ENCODE measurements at places on chromosomes 11 and 22.

GRCh38 chr22:42544686-42545085 is 9.1 kb upstream of the SERHL2 start:
- DNase-seq, result no peak

DNA sequence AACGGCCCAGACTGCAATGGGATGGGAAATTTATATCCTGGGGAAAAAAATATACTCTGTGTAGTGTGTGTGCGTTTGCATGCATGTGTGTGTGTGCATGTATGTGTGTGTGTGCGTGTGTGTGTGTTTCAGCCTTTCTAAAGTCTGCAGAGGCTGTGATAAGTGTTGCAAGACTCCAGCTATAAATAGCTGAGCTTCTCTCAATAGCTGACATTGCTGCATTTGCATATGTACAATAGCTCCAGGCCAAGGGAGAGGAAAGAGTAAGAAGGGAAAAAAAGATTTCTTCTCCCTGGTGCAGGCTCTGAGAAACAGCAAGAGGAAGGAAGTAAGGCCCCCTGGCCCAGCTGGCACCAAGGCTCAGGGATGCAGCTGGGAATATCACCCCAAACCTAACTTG is 483.0 kb downstream of the MN1 start:
- peak; percentile 40 for DNase-seq

DNA sequence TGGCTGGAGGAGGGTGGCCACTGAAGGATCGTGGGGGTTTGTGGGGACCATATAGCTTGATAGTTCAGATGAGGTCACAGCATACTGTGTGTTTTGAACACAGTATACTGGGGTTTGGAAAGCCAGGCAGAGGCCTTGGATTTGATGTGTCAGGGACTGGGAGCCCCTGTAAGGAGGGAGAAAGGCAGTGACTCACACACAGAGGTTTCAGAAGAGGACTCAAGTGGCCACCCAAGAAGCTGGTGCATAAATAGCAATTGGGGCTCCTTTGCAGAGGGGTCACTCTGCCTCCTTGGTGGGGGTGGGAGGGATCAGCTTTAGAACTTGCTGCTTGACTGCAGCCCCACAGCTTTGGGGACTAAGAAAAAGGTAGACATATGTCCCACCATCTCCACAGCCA is 39.3 kb downstream of the SLC5A1 start:
- DNase-seq, result no peak

- no peak for DNase-seq
Measured at GRCh38 chr11:10693509-10694081, at the start of gene IRAG1. Gene IRAG1 (minus strand): TSS chr11:10693755. CDS start chr11:10693602, 153 bp downstream.

DNA sequence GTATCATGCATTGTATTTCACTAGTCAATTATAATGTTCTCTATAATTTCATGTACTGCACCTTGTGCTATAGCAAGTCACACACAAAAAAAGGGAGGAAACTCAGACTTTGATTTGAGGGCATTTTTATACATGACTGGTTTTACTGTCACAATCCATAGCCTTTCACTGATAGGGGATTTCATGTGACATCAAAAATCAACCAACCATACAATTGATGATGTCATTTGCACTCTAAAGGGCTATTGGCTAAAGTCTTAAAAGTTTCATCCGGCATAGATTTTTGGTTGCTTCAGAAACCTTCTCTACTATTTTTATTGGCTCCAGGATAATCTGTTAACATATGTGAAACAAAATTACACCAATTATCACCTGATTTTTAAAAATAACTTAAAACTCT is 237.8 kb downstream of the DCDC1 start:
- no peak for DNase-seq

DNA sequence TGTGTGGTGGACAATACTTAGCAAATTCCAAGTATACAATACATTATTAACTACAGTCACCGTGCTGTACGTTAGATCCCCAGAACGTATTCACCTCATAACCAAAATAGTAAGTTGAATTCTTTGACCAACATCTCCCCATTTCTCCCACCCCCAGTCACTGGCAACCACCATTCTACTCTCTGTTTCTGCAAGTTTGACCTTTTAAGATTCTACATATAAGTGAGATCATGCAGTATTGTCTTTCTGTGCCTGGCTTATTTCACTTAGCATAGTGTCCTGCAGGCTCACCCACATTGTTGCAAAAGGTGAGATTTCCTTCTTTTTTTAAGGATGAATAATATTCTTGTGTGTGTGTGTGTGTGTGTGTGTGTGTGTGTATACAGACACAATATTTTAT is 59.1 kb downstream of the IRAG1 start:
- DNase-seq, result no peak

DNA sequence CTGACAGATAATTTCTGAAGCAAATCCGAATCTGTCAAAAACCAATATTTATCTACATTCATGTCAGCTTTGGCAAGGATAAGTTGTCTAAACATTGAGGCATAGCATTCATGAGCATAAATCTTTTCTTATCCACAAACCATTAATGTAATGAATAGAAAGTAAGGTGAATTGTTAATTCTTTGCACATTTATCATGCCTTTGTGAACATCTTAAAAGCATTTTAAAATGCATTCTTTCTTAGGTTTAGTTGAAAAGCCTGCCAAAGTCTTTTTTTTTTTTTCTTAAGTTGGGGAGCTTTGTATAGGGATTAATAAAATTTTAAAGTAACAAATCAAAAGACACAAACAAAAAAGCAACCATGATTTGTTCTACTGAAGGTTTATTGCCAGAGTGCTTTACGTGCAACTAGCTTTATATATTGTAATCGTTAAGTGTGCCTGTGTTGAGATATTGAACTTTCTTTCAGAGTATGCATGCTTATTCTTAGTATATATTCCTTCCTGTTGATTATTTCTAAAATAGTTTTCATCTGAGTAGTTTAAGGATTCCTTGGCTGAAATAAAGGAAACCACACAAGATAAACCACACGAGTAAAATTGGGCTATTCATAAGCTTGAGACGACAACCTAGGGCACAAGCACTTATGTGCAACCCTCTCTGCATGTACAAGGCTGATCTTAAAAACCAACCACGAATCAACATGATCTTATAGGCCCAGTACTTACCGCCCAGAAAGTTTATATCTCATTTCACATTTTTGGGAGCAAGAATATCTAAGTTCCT is 1110.9 kb upstream of the CNTN5 start:
- no peak for DNase-seq

- DNase-seq, result no peak
Measured at GRCh38 chr22:33851821-33852384, 68.4 kb downstream of the LARGE1 start.

DNA sequence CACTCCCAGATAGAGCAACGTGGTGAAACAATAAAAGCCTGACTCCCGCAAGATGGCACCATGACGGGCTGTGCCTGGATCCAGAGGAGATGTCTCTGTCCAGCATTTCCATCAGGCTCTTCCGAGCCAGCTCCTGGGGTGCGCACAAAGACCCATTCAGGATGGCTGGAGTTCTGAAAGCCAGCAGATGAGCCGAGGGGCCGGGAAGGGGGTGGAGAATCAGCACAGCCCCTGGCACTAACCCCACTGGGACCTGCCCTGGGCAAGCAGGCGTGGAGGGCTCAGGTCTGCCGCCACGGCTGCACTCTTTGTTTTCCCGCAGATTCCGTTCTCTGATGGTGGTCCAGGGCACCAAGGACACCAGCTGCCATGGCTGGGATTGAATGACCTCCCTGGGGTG is 97.2 kb upstream of the BLID start:
- DNase-seq, result no peak

DNA sequence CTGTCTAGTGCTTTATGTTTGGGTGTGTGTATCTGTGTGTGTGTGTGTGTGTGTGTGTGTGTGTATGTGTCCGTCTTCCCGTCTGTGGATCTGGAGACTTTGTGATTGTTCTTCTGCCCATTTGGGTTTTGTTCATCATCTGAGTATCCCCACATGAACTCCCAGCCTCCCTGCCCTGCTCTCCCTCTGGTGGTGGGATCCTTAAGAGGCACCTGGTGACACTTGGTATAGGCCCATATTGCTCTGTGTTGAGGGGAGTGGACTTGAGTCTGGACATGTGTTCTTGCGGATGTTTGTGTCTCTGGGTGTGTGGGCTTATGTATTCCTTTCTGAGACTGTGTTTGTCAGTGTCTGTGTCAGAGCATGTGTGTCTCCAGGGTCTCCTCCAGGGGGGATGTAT is 15.3 kb downstream of the RCOR2 start:
- no peak for DNase-seq

GRCh38 chr11:86346513-86346912 is 28.2 kb upstream of the CCDC81 start:
- DNase-seq, result no peak

DNA sequence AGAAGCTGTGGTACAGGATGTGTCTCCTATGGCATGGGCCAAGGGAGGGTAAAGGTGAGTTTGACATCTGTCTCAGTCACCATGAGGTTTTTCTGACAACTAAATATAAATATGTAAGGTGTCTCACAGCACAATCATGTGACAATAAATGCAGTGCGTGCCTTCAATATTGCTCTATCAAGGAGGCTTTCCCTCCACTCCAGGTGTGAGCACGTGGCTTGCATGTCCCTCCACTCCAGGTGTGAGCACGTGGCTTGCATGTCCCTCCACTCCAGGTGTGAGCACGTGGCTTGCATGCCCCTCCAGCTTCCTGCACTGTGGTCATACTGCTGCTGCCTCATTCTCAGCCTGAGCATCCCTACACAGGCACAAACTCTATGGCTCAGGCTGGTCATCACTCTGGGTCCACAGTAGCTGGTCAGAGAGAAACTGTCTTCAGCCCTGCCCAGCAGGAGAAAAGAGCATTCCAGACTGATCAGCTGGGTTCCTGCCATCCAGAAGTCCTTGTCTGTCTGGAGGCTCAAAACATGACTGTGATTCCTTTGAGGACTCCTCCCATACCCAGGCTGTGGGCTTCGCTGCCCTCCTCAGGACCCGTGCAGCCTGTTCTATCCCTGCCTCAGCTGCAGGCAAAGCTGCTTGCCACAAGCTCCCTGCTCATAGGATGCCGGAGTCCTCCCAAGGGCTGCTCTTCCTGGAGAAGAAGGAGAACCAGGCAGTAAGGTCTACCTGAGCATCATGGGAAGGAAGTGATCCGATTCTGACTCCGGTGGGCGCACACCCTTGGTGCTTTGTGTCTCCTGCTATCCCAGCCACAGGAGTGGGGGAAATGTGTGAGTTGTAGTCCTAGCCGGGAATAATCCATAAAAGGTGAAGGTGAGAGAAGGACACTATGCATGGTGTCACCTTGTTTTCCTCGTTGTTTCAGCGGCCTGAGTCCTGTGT is 33.4 kb upstream of the VPREB1 start:
- DNase-seq, result no peak

DNA sequence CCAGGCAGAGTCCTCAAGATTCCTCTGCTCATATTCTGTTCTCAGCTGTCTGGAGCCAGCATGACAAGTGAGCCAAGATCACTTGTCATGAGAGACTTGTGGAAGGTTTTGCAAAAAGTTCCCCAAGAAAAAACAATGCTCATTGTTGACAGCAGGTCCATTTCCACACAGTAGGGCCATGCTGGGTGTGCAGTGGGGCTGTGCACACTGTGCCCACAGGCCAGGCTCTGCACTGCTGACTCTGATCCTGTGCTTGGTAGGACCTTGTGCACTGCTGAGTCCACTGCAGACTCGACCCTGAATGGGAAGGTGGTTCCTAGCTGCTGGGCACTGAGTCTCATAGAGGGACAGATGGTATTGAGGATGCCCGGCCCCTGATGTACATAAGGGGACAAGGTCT is 33.9 kb upstream of the IGLL5 start:
- DNase-seq, result no peak

DNA sequence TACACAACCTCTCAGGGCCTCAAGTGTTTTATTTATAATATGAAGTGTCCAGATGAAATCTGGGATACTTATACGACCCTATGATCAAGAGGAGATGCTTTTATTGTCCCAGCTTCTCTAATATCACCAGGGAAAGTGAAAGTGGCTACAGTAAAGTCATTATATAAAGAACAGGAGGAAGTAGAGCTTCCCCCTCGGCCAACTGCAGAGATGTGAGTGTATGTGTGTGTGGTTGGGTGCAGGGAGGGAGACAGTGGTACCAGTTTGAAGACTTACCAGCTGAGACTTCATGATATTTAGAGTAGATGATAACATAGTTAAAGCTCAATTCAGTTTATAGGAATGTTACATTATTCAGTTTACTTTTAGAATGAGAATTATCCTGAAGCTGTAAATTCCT is 373.6 kb upstream of the DDI1 start:
- DNase-seq, result peak; percentile 45

DNA sequence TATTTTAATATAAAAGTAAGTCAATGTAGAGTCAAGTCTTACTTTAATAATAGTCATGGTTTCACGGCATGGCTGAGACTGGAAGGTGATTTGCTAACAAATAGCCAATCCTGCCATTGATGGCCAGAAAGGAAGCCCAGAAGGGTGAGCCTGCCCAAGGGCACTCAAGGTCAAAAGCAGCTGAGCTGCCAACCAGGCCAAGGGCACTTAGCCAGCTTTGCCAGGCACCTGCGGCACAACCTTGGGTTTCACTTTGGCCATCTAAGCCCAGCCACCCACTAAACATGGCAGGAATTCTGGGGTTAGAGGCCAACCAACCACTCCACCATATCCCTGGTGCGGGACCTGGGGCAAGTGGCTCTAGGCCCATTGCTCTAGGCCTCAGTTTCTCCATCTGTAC is 4.2 kb downstream of the LHFPL7 start:
- DNase-seq, result no peak

GRCh38 chr11:133929401-133930052 is 27.2 kb downstream of the IGSF9B start:
- no peak for DNase-seq

GRCh38 chr11:535210-535518 is 212 bp downstream of the HRAS start:
- no peak for DNase-seq

All from suppressor macrophage treated with lipopolysaccharide for 4 hours (primary cell).